CD14-positive monocyte (primary cell): ENCODE measurements at places on chromosomes 2 and 18. TPM values are rescaled to one million over a fixed set of nuclear protein-coding genes. Genes with fewer than 3 reads are reported as not detected.

The APOB gene
- 0.02 TPM for polyA plus RNA-seq

The NYAP2 gene
- polyA plus RNA-seq, result not detected in 2 replicates

The LYG2 gene
- not detected for polyA plus RNA-seq

The CDK15 gene
- polyA plus RNA-seq, result not detected

The LAMA3 gene
- not detected for polyA plus RNA-seq

The ADGRF3 gene
- polyA plus RNA-seq, result 0.13 and 0.33 TPM in 2 replicates

The DRC1 gene
- not detected for polyA plus RNA-seq

The GAL3ST2 gene
- polyA plus RNA-seq, result not detected

The CCDC85A gene
- not detected in 2 replicates for polyA plus RNA-seq

The SERPINB3 gene
- not detected for polyA plus RNA-seq

The FIGN gene
- polyA plus RNA-seq, result not detected in 2 replicates

DNA sequence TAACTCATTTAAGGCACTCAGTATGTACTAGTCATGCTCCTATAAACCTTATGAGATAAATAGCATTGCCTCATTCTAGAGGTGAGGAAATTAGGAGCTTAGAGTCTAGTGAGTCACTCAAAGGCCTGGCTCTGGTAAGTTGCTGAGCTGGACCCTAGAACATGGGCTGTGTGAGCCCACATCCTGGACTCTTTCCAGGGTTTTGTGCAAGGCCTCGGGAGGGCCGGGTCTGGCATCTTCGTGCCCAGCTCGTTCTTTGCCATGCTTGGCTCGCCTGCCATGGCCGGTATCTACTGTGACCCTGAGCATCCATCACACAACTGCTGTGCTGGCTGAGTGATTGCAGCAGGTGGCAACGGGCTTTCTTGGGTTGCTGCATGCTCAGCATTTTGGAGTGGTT, 168.0 kb downstream of the LPIN1 start:
- DNase-seq, result no peak

- DNase-seq, result peak; percentile 75
These were observed 31.5 kb upstream of the SMAD7 start for GRCh38 chr18:48982266-48982665.

DNA sequence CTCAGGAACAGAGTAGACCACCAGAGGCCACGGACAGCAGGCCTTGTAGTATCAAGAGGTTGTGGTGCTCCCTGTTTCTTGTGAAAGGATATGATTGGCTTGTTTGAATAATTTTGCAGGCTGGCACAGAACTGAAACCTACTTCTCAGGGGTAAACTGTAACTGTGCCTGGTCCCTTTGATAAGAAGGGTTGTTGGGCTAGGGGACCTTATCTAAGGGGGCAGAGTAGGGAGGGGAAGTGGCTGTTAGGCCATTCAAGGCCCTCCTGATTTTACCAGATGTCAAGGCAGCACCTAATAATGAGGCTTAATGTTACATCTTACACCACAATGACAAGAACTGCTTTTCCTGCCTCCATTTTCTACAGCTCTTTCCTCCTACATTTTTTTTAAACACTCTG, 45.6 kb downstream of the GPR39 start:
- DNase-seq, result no peak

GRCh38 chr18:394987-395362, 105.5 kb downstream of the COLEC12 start:
- no peak for DNase-seq

GRCh38 chr2:143226714-143227541, 97.7 kb downstream of the ARHGAP15 start:
- DNase-seq, result no peak

GRCh38 chr2:129877795-129878775, 101.4 kb upstream of the RAB6C start:
- DNase-seq, result no peak

DNA sequence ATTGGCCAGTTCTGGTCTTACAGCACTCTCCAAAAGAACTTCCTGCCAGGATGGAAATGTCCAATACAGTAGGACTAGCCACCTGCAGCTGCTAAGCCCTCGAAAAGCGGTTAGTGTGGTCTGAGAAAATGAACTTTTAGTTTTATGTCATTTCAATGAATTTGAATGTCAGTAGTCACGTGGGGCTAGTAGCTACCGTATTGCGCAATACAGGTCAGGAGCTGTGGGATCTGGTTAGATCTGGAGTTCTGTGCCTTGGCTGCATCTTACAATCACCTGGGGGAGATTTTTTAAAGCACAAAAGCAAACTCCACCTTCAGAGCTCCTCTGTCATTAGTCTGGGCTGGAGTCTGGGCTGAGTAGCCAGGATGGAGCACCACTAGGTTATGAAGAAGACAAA, 35.9 kb downstream of the C1QL2 start:
- DNase-seq, result no peak

DNA sequence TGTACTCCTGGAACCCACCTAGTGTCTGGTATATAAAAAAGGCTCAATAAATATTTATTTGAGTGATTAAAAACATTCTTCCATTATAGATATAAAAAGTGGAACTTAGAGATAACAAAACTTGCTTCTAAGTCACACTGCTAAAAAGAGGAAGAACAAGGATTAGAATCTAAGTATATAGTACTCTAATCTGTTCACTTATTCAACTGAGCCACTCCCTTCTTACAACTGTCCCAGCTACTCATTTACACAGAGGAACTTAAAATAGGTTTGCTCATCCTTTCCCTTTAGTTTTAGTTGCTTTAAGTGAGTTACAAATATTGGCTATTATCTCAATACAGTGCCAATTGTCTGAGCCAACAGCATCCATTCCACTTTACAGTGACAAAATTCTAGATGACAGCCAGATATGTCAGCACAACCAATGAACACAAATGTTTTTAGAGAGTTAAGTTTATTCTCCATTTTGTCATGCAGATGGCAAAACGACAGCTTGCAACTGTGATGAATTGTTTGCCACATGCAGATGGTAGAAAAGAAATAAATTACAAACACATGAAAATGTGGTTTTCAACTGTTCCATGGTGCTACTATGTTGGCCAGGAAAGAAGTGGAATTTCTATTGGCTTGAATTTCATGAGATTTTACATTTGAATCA, 280.7 kb upstream of the ZC3H15 start:
- DNase-seq, result no peak

GRCh38 chr18:74414953-74415515, 42.1 kb downstream of the DIPK1C start:
- DNase-seq, result no peak

DNA sequence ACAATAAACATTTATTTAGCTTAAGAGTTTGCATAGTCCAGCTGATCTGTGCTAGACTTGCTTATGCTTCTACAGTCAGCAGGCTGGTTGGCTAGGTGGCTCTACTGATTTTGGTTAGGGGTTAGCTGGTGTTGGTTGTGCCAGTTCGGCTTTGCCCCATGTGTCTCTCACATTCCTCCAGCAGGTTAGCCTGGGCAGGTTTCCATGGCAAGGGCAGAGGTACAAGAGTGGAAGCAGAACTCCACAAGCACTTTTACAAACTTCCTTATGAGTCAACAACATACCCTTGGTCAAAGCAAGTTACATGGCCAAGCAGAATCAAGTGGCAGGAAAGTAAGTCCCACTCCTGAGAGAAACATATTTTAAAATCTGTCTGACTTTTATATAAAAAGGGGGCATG, 82.3 kb downstream of the SS18 start:
- DNase-seq, result no peak

- DNase-seq, result no peak
These were observed 809.5 kb upstream of the PIK3C3 start for GRCh38 chr18:41145516-41145915.

- no peak for DNase-seq
These were observed 53.8 kb upstream of the PSME4 start for GRCh38 chr2:54024576-54024975.
